ENCODE measurements at places on chromosomes 6 and 20.

DNA sequence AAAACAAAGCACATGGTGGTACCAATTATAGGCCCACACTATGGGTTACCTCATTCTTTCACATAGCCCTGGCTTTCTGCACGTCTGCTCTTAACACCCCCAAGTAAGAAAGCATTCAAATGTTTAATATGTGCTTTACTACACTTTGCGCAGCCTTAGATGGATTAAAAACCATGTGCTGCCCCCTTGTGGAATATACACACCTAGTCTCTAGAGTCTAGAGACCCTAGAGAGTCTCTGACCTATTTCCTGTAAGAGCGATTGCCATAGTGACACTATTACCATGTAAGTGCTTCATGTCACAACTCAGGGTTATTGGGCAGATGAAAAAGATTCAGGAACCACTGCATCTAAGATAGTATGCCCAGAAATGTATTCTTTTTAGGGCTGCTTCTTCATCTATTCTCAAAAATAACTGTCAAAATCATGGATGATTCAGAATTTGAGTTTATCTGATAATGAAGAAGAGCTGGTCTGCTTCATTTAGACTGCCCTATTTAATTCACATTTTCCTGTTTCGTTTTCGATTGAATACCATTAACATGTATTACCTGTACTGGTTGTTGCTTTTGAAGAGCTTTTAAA lies 186.3 kb downstream of the ADGB start:
- DNase-seq: no peak

DNA sequence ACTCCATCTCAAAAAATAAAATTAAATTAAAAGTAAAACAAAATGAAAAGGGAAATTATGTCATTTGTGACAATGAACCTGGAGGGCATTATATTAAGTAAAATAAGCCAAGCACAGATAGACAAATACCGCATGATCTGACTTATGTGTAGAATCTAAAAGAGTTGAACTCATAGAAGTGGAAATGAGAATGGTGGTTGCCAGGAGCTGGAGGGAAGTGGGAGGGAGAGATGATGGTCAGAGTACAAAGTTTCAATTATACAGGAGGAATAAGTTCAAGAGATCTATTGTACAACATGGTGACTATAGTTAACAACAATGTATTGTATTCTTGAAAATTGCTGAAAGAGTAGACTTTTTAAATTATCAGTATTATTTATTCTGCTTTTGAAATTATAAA lies 183.4 kb downstream of the ID4 start:
- DNase-seq: no peak

DNA sequence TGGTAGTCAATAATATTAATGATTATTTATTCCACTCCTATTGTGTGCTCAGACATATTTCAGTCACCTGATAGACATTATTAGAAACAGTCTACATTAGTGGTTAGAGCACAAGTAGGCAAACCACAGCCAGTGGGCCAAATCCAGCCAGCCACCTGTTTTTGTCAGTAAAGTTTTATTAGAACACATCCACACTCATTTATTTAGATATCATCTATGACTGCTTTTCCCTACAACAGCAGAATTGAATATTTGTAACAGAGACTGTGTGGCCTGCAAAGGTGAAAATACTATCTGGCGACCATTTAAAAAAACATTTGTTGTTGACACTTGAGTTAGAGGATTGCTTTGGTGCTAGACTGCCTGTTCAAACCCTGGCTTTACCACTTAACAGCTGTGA lies 220.0 kb upstream of the ZFP64 start:
- DNase-seq: no peak

DNA sequence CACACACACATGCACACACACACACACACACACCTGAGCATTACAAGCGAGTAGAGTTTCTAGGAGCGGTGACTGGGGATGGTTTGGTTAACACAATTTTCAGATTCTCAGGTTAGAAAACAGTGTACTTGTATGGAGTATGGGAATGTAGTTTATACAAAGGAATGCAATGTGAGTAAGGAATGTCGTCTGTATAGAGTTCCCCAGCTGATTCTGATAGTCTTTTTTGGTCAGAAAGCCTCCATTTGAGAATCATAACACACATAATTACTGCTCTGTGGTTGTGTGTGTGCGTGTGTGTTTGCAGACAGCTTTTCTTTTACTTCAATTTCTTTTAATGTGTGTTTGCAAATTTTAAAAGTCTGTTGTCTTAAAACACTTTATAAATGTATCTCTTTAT lies 93.2 kb downstream of the MYO6 start:
- DNase-seq: no peak

DNA sequence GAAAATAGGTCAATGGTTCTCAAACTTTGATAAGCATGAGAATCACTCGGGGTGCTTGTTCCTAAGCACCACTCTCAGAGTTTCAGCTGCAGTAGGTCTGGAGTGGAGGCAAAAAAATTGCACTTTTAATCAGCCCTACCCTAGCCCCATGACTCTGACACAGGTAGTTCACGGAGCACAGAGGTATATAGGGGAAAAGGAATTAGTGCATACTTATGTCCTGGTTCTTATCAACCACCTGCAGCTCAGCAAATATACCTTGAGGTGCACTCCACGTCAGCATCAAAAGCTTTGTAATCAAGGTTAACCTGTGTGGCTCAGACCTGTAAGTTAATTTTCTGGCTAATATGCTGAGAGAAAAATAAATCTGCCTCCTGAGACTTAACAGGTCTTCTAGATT lies 138.8 kb upstream of the HMGN3 start:
- DNase-seq: no peak

GRCh38 chr6:88263591-88263990 lies 97.4 kb upstream of the CNR1 start:
- no peak for DNase-seq

DNA sequence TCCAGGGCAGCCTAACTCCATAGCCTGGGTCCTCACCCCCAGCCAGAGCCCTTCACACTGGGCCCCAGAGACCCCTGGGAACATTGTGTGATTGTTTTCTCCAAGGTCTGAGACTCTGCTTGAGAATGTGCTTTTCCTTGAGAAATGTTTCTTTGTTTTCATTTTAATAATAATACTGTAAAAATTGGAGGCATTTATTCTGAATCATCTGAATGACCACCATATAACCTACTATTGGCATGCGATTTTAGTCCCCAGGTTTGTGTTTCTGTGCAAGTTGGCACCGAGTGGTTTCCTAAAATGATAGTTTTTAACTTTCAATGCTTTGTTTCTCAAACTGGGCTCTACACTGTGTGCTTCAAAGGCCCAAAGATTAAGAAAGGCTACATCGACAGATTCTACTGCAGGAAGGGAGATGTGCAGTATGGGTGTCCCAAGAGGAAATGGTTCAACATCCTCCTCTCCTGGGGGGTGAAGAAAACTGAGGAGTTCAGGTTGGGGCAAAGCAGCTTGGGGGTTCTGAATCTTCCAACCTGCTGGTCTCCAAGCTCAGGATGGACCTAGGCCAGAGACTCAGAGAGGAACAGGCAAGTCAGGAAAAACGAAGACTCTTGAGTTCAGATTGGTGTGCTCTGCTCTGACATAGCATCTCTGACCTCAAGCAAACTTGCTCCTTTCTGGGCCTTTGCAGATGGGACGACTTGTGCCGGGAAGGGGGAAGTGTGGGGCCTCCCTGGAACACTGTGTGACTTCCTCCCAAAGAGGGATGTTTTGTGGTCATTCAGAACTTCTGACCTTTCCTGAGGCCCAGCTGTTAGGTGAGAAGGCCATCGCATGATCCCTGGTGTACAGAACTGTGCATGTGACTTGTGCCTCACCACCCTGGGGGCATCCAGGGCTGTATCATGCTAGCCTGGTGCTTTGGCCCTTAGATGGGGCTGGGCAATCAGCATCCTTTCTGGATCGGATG lies 31.0 kb downstream of the DAAM2 start:
- DNase-seq: no peak

- DNase-seq: no peak
Measured at GRCh38 chr6:99838607-99839006, 155.4 kb downstream of the MCHR2 start.

GRCh38 chr6:133951227-133951626 lies 1.8 kb upstream of the TBPL1 start:
- no peak for DNase-seq

DNA sequence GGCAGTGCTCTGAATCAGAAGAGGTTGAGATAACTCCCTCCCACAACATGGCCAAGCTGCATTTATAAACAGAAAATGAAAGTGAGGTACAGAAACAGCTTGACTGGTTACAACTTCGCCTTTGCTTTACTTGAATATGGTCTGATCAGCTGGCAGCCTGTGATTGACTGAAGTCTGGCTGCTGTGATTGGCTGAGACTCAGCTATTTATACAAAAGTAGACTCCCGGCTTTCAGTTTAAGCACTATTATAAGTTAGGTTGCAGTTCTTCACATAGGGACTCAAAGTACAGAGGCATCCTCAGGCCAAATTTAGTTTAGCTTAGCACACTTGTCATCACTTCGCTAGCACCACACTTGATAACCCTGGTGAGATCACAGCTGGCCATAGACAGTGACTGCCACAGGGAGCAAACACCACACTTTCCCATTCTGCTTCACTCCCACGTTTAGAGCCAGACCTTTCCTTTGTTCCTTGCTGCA lies 362.6 kb downstream of the EPM2A start:
- peak; percentile 46 for DNase-seq

DNA sequence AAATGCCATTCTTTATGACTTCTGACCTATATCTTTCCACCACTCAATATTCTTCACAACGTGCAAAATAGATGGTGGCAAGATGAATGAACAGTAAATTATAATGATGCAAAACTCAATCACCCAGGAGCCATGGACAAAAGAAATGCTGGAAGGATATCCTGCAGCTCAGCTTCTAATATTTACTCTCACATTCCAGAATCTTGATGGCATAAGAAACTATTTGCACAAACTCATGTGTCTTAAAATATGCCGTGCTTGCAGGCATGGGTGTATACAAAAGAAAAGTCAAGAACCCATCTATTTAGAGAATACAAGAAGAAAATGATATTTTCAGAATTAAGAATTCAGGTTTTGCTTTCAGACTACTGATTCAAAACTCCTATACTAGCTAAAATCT lies 217.8 kb downstream of the SLC35F1 start:
- no peak for DNase-seq

- DNase-seq: no peak
Measured at GRCh38 chr6:3019065-3019464, 19.4 kb downstream of the NQO2 start.

GRCh38 chr6:142469220-142469619 lies 167.4 kb downstream of the ADGRG6 start:
- no peak for DNase-seq

DNA sequence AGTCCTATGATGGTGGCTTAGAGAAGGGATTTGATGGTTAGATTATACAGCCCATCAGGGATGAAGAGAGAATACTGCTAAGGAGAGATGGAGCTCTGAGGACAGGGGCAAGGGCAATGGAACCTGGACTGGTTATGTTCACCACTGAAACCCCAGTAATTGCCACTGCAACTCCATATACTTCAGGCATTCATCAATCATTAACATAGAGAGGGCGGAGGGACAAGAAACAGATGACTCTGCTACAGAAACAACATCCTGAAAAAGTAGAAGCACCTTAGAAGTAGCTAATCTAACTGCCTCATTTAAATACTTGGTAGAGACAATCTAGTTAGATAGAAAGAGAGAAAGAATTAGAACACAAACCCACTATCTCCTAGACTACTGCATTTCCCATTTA lies 89.8 kb downstream of the MDN1 start:
- DNase-seq: no peak

DNA sequence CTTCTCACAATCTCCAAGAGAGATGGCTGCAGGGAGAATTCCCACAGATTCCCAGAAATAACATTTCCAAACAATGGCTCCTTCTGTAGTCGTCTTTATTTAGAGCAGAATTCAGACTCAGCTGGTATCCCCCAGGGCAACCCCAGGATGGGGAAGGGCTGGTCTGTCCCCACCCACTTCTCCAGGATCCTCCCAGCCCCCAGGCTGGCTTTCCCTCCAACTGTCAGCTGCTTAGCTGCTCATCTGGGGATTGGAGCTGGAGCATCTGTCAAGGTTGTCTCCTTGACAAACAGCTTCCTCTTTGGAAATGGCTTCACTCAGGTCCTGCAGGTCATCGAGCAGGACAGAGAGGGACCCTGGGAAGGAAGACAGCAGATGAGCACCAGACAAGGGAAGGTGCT lies 3.5 kb upstream of the PSORS1C2 start:
- no peak for DNase-seq

- no peak for DNase-seq
Measured at GRCh38 chr6:56448046-56448445, 194.6 kb downstream of the DST start.

GRCh38 chr6:148682990-148683389 lies 63.8 kb upstream of the UST start:
- DNase-seq: no peak

- DNase-seq: no peak
Measured at GRCh38 chr6:14259594-14260152, 142.1 kb downstream of the CD83 start.

GRCh38 chr6:133353061-133353460 lies 111.9 kb downstream of the EYA4 start:
- DNase-seq: no peak

GRCh38 chr6:163092876-163093275 lies 321.6 kb upstream of the QKI start:
- no peak for DNase-seq

GRCh38 chr20:63142933-63143332 lies 73.0 kb downstream of the YTHDF1 start:
- DNase-seq: no peak

All from left hindlimb (tissue), 1 donor.